ENCODE measurements at places on chromosomes 11 and 22.

DNA sequence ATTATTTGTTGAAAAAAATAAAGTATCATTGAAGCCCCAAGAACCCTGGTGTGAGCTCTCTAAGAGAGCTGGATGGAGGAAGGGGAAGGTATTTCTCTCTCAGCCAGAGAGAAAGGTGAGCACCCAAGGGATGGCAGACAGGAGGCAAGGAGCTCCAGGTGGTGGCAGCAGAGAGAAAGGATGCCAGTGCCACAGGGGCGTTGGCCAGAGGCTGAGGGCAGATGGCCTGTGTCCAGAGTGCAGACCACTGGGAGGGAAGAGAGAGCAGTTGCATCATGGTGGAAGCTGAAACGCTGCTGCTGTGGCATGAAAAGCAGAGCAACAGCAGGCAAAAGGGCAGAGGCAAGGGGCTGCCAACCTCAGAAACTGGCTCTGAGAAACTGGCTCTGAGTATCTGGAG lies 8.5 kb downstream of the SPON1 start:
- DNase-seq: no peak

DNA sequence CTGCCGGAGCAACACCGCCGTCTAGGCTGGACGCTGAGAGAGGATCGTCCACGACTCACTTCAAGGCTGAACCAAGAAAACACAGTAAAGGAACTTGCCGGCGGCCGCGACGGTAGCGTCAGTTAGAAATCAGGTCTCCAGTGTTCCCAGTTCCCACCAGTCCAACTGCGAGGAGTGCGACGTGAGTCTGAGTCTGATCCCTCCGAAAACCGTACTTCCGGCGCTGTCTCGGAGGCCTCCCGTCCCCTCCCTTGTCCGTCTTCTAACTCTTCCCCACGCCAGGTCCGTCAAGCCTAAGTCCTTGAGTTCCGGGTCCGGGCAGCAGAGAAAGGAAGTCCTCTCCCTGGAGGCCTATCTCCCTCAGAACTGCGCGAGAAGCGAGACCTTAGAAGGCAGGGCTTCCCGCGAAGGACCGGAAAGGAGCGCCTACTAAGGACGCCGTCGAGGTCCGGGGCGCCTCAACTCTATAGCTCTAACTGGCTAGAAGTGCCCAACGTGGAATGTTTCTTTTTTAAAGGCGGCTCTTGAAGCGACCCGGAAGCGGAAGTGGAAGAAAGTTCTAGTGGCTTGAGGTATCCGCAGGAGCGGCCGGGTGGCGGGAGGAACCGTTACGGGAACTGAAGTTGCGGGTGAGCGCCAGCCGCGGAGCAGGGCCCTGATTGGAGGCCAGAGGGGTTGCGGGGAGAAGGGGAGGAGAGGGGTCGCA lies at the start of the genes BANF1 and EIF1AD:
Gene BANF1, plus strand, starts transcription at position 562 of the 706 bp plus-strand sequence. CDS start 748 bp downstream, outside the sequence.
Gene EIF1AD, minus strand, starts transcription at position 216 of the 706 bp plus-strand sequence. CDS start 1,768 bp downstream, outside the sequence.
- peak; percentile 95 for DNase-seq

DNA sequence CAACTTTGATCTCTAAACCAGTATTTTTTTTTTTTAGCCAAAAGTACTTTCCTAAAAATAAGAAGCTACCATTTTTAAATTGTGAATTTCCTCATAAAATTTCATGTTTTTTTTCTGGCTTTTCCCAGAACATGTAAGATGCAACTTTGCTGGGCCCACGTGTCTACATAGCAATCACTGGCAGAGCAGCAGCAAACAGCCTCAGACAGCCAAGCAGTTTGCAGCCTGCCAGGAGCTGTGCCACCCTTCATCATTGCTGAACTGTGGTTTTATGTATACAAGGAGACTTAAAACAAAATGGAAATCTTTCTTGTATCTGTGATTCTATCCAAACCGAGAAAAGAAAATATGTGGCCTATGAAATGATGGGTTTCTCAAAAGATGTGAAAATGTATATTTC lies 110.2 kb downstream of the GRIA4 start:
- DNase-seq: no peak

GRCh38 chr11:46918788-46919513 lies 601 bp upstream of the LRP4 start:
- DNase-seq: no peak

GRCh38 chr11:75896843-75897419 lies 81.9 kb downstream of the UVRAG start:
- peak; percentile 47 for DNase-seq

DNA sequence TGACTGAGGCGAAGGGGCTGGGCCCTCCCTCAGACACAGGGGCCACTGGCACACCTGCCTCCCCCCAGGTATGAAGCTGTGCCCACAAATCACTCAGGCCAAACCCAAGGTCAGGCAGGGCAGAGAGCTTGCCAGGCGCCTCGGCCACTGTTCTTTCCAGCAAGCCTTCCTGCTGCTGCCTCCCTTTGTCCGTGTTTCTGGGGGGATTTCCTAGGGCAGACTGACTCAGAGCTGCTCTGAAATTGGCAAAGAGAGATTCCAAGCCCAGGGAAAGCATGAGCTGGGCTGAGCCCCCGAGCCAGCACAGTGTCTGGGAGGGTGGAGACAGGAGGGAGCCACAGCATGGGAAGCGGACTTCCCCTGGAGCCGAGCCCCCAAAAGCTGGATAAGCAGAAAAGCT lies 33.2 kb downstream of the PPP2R1B start:
- peak; percentile 84 for DNase-seq

DNA sequence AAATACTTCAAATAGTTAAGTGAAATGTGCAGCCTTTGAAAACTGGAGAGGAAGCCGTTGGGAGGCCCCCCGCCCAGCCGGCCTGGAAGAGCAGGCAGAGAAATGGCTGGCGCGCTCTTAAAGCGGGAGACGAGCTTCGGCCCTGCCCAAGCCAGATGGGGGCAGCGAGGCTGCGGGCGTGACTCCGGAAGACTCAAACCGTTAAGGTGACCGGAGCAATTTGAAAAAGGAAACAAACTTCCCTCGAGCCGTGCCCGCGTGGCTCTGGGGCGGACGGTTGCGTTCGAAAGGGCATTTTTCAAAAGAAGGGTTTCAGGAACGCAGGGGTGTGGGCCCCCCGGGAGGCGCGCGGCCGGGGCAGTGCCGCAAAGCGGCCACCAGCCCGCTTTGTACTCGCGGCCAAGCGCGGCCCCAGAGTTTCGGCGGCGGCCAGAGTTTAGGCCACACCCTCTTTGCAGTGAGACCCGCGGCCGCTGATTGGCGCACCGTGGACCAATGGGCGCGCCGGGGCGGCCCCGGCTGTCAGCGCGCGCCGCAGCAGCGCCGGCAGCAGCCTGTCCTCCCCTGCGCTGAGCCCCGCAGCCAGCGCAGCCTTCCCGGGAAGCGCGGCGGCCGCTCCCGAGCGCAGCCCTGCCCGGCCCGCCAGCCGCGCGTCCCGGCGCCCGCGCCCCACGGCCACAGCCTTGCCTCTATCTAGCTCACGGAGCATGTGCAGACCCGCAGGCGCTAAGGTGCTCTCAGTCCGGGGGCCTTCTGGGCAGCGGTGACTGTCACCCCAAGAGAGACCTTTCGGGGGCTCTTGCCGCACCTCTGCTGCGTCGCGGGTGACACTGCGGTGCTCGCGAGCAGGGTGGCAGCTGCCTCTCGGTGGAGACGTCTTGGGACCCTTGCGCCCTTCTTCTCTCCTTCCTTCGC lies at the start of gene NAV2:
Gene NAV2, plus strand, starts transcription at position 557 of the 915 bp plus-strand sequence. CDS start 859 bp downstream, outside the sequence.
- peak; percentile 96 for DNase-seq

DNA sequence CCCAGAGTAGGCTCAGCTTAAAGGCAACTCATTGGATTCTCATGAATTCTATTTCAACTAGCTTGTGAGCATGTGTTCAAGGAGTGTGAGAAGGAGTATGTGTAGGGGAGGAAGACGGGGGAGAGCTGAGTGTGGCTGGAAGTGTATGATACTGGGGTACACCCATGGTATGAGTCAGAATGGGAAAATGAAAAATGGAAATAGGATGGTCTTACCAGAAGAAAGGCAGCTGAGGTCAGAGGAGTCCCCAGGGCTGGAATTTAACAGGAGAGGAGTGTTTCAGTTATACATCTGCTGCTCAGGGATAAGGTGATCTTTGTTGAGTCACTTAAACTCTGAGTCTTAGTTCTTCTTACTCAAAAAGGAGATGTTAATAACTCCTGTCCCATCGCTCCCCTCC lies 6.7 kb upstream of the ADAMTS15 start:
- DNase-seq: no peak

GRCh38 chr11:129985823-129986222 lies 16.8 kb downstream of the PRDM10 start:
- no peak for DNase-seq

- peak; percentile 86 for DNase-seq
Measured at GRCh38 chr22:39343259-39344045, 6.3 kb upstream of the SYNGR1 start.

DNA sequence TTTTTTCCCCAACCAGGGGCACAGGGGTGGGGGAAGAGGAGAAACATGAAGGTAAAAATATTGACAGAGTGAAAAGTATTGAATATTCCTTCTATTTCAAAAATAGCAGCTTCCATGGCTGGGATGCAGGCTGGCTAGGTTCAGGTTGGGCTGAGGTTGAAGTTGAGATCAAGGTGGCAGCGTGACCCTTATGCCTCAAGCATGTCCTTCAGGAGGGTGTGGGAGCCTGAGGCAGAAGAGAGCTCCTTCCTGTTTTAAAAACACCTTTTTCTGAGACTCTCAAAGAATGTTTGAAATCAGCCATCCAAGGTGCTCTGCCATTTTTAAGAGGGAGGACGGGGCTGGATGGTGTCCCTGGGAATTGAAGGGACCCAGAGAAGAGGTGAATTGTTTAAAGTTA lies 29.5 kb downstream of the TIMP3 start:
- no peak for DNase-seq

GRCh38 chr11:58059007-58059350 lies 28.2 kb downstream of the OR6Q1 start:
- peak; percentile 73 for DNase-seq

DNA sequence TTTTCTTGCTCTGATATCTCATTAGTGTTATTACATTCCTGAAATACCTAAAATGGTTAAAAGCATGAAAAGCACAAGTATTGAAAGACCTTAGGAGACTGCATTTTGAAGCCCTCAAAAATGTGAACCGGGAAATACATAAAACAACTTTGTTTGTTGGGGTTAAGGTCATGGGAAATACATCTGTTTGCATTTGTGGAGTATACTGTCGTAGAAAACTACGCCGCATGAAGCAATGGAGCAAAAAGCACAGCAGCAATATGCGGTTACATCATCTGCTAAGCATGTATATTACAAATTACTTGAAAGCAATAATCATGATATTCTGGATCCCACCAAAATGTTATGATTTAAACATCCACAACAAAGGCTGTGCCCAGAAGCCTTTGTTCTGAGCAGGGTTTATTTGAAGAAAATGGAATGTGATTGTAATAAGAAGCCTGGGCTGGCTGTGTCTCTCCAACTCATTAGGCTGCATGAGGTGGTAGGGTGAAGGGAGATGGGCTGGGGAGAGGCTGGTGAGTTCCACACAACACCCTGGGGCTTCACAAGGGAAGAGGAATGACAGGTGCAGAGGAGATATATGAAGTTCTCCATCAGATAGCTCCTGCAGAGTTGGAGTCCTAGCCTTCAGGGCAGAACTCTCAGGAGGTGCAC lies 64.7 kb upstream of the LIN7C start:
- DNase-seq: peak; percentile 35

DNA sequence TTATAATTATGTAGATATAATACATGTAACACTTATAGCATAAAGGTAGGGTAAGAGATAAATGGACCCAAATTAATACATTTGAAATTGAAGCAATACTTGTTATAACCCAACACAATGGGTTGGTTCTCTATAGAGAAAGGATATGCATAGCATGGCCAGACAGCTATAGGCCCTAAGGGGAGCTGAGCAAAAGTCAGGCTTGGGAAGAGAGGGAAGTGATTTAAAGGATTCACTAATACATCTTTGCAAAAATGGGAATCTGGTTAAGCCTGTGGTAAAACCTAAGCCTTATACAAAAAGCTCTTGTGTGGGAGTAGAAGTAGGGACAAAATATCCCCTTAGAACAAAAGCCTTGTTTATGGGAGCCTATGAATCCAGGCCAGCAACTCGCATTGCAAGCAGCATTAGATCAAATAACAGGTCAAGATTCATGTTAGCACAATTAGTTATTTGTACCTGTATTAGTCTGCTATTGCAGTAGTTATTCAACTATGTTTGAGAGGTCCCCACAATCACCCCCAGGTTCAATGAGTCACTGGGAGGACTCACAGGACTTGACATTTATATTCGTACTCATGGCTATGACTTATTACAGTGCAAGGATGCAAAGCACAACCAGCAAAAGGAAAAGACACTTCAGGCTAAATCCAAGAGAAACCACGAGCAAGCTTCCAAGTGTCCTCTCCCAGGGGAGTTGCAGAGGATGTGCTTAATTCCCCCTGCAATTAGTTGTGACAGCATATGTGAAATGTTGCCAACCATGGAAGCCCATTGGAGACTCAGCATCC lies 144.7 kb upstream of the LMO1 start:
- DNase-seq: no peak

GRCh38 chr22:47645923-47646322 lies 883.5 kb downstream of the TBC1D22A start:
- no peak for DNase-seq

DNA sequence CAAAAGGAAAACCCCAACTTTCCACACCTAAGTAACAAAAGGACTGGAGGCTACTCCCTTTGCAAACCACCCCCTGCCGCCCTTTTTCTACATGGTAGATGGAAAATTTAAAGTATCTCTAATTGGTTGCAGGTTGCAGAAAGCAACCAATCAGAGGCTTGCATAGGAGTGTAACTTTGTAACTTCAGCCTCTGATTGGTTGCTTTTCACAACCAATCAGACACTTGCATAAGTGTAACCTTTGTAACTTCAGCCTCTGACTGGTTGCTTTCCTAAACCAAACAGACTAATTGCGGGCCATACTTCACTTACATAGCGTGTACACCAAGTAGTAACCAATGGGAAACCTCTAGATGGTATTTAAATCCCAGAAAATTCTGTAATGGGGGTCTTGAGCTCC lies 16.8 kb upstream of the ACER3 start:
- DNase-seq: no peak

DNA sequence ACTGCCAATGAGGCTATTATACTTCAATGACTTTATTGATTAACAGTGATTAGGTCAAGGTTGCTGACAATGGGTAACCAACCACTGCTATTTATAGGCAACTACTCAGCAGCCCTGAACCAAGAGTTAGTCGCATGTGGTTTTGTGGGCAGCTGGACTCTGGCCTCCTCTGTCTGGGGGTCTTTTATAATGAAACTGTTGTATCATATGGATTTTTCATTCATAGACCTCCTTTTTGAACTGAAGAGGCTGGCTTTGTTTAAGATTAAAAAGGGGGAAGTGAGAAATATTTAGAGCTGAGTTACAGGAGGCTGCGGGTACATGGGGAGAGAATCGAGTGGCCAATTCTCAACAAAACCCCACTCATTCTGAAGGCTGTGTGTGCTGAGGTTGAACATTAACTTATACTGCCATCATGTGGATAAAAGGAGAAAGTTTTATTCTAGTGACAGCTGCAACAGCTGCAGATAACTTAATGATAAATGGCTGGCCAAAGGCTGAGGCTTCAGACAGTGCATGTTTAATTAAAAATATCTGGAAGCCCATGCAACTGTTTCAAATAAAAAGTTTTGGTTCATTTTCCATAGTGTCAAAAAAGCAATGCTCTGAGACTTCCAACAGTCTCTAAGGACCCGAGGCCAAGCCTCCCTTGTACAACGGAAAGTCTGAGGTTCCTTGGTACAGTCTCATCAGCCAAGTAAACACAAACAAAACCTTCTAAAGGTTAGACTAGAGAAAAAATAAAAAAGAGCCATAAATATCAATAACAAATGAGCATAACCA lies 682.6 kb downstream of the KCNA4 start:
- DNase-seq: peak; percentile 65

All from AG20443 (cell line).